NCI-H146 (cell line): ENCODE measurements at places on chromosomes 5 and 9.

GRCh38 chr9:75365196-75365595 lies 276.9 kb downstream of the OSTF1 start:
- DNase-seq, result no peak

DNA sequence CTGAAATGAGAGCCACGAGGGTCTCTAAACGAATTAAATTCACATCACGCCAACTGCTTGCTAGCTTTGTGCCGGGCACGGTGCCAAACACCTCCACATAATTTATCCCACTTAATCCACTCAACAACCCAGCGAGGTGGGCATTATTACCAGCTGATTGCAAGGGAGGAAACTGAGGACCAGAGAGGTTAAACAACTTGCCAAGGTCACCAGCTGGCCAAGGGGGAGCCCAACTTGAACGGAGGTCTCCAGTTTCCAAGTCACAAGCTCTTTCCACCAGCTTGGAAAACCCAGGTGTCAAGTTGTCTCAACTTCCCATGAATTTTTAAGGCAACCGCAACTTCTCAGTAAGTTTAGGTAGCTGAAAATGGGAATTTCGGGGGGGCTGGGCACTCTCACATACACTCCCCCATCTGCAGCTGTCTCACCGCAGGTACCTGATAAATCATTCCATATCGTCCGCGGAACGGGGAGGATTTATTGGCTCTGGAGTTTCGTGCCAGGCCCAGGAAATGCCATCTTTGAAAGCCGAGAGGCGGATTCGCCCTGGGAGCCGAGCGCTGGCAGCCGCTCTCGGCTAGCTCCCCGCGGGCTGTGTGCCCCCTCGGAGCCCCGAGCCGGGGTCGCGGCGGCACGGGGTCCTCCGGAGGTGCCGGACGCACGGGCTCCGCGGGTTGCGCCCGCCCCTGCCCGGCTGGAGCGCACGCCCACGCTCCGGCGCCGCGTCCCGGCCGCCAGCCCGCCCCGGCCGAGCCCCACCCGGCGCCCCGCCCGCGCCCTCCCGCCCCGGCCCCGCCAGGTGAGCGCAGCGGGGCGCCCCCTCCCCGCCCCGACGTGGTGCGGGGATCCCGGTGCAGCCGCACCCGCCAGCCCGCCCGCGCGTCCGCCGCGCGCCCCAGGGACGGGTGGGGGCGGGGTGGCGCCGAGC lies 617 bp downstream of the PTPN3 start:
- DNase-seq, result peak; percentile 42

DNA sequence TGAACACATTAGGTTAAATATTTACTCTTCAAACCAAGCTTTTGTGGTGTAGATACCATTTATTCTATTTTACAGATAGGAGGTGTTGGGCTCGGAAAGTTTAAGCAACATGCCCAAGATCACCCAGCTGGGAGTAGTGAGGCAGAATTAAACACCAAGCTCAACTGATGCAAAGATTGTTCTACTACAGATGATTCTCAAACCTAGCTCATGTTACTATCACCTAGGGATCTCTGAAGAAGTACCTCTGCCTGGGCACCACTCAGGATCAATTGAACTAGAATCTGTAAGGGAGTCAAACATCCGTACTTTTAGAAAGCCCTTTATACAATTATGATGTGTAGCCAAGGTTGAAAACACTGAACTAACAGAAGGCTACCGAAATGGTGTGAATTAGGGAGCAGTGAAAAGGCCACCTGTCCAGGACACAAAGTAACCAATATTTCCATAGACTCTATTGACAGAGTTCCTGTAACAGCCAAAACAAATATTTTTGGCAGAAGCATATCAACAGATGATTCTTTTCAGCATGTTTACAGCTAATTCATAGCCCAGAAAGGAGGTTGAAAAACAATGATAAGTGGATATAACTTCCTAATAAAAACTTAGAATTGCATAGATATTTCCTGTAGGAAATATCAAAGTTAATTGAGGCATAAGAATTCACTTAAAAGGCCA lies 158.5 kb upstream of the PTGER4 start:
- DNase-seq, result no peak

GRCh38 chr5:122908662-122909061 lies 63.2 kb downstream of the SNX24 start:
- DNase-seq, result no peak

DNA sequence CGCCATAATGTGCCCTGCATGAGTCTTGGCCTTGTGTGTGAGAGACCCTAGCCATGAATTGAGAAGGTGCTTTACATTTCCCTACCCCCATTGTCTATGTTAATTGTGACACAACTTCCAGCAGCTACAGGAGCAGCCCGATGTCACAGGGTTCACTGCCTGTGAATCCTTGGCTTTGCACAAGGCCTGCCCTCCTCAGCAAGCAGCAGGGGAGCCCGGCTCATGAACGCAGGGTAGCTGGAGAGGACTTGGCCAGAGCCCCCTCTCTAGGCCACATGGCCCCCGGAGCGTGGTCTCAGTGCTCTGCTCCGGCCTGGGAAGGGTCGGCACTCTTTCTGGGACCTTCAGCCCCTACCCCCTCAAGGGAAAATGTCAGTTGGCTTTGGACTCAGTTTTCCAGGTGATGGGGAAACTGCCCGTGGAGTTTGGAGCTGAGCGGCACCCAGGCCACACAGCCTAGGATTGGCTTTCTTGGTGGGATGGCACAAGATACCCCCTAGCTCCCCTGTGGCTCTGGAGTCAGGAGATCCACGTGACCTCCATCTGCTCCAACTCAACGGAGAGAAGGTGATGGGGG lies 160.8 kb downstream of the DAB2IP start:
- no peak for DNase-seq

- DNase-seq, result no peak
These were observed 673.1 kb upstream of the KLF4 start for GRCh38 chr9:108162664-108163063.

DNA sequence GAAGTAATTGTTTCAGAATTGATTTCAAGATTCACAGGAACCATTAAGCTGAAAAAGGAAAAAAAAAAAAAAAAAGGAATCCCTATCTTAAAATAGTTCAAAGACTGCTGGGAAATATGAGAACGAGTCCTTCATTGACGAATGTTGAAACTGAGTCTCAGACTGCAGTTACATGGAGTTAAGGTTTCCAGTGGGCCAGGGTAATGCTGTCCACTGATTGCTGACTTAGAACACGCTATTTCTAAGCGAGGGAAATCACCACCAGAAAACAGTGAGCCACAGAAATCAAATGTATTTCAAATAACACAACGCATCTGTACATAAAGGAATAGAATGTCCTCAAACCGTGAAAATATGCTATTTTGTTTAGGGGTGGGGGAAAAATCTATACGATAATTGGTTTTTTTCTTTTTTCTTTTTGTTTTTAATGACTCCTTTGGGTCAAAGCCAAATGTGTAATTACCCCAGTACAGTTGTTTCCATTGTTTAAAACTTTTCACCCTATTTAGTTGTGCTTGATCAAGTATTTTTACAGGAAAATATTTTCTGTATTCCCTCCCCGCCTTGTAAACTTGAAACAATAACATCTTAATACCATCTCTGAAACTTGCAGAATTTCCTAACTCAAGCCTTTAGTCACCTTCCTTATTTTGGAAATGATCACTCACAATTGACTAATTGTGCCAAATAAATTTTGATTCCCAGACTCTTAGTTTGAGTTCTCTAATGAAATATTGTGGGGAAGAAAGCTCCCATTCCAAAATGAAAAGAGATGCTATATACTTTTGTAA lies 208.3 kb downstream of the MCTP1 start:
- DNase-seq, result no peak

DNA sequence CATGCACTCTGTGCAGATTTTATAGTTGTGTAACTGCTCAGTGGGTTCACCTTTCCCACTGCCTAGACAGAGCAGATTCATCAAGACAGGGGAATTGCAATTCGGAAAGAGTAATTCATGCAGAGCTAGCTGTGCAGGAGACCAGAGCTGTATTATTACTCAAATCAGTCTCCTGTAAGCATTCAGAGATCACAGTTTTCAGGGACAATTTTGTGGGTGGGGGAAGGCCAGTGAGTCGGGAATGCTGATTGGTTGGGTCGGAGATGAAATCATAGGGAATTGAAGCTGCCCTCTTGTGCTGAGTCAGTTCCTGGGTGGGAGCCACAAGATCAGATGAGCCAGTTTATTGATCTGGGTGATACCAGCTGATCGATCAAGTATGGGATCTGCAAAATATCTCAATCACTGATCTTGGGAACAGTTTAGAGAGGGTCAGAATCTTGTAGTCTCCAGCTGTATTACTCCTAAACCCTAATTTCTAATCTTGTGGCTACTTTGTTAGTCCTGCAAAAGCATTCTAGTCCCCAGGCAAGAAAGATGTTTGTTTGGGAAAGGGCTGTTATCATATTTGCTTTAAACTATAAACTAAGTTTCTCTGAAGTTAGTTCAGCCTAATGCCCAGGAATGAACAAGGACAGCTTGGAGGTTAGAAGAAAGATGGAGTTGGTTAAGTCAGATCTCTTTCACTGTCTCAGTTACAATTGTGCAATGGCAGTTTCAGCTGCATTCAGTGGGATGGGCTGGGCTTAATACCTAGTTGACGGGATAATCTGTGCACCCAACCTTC lies 12.7 kb upstream of the SVEP1 start:
- DNase-seq, result no peak

- no peak for DNase-seq
These were observed 225.9 kb upstream of the NR4A3 start for GRCh38 chr9:99595796-99596195.

DNA sequence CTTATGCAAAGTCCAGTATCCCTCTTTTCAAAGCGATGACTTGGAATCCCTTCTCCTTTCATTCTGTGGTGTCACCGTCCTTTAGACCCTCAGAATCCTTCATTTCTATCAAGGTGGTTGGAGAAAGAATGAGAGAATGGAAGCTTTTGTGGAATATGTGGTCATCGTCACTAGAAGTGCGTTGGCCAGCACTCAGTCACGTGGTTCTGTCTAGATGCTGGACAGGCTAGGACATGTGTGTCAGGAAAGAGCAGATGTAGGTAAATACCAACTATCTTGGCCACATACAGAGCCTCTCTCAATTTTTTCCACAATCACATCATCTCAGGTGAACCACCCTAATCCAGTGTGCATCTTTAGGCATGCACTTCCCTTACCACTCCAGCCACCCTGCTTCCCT lies 206.0 kb downstream of the ARRDC3 start:
- no peak for DNase-seq

GRCh38 chr5:109049565-109049964 lies 301.9 kb downstream of the FER start:
- DNase-seq, result no peak

- DNase-seq, result no peak
These were observed 386.5 kb upstream of the RFX3 start for GRCh38 chr9:3912280-3912679.

DNA sequence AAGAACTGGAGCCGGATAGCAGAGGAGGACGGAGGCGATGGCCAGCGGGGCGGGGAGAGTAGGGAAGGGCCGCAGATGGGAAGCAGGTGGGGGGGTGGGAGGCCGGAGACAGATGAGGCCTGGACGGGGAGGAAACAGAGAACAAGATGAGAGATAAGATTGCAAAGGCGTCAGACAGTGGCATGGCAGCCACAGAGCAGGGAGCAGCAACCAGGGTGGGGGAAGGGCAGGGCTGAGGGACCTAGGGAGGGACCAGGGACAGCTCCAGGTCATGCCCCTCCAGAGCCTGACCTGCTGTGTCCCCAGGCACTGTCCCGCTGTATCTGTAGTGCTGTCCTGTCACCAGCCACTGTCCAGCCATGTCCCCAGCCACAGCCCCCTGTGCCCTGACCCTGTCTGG lies 49.6 kb upstream of the LMX1B start:
- no peak for DNase-seq

GRCh38 chr9:69605406-69605805 lies 66.8 kb downstream of the APBA1 start:
- peak; percentile 36 for DNase-seq

GRCh38 chr5:115602591-115603125 lies 379 bp upstream of the TICAM2 start:
- DNase-seq, result peak; percentile 35

GRCh38 chr5:62029303-62029702 lies 276.7 kb upstream of the KIF2A start:
- no peak for DNase-seq

- DNase-seq, result peak; percentile 32
These were observed at the start of gene AFAP1L1 for GRCh38 chr5:149271716-149272563. AFAP1L1 (plus strand) TSS chr5:149271859; CDS start chr5:149271969, 110 bp downstream.

GRCh38 chr9:109063760-109064159 lies 50.5 kb upstream of the CTNNAL1 start:
- no peak for DNase-seq

DNA sequence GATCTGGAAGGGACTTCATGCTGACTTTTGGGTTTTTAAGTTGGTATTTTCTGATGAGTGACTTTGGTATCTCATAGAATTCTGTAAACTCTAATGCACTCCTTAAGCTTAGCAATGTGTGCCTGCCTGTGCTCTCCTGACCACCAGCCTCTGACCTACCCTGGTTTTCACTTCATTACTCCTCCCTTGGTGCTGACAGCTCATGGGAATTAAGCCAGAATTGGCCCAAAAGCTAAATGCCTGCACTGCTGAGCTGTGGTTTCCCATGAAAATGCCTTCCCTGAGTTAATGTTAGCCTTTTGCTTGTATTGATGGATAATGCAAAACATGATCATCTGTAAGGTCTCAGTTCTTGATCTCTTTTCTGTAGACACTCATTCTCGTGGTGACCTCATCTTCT lies 308.0 kb downstream of the DOCK8 start:
- no peak for DNase-seq

DNA sequence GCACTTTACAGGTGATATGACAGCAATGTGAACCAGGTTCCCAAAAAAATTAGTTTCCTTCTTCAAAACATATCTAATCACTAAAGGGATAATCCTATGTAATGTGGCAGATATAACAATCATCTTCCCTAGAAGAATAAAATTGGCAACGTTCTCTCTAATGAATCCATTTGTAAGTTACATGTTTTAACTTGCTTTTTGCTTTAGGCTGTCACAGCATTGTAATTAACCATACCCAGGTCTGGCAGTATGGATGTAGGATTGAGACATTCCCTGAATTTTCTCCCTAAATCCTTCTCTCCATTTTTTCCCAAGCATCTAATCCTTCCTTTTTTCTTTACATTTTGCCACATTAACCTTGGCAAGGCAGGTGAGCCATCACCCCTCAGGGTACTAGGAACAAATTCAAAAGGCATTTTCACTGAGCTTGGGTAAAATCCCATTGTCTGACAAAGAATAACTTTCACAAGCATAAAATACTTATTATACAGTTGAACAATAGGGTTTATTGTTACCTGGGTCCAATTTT lies 548.3 kb downstream of the SEMA5A start:
- DNase-seq, result no peak

- no peak for DNase-seq
These were observed 1993.4 kb downstream of the EFNA5 start for GRCh38 chr5:105677291-105677690.

DNA sequence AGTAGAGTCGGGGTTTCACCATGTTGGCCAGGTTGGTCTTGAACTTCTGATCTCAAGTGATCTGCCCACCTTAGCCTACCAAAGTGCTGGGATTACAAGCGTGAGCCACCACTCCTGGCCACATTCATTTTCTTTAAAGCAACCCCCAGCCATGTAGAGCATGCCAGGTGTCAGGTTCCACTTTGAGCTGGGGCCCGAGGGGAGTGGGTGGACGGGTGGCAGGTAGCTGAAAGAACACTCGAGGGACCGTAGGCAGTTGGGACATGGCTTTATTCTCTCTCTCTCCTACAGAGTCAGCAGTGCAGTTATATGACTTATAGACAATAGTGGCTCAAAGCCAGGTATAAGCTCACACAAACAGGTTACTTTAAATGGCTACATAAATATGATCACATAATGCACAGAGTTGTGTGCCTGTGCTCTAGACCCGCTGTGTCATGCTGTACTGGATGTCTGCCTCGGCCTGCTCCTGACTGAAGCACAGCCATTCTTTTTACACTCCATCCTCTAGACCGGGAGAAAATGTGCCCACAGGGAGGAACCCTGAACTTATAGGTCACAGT lies 60.5 kb upstream of the FAM120A start:
- no peak for DNase-seq

GRCh38 chr5:36334315-36334714 lies 32.6 kb upstream of the RANBP3L start:
- no peak for DNase-seq
